COR-L47 (cell line): ENCODE measurements at places on chromosomes 7 and 10.

DNA sequence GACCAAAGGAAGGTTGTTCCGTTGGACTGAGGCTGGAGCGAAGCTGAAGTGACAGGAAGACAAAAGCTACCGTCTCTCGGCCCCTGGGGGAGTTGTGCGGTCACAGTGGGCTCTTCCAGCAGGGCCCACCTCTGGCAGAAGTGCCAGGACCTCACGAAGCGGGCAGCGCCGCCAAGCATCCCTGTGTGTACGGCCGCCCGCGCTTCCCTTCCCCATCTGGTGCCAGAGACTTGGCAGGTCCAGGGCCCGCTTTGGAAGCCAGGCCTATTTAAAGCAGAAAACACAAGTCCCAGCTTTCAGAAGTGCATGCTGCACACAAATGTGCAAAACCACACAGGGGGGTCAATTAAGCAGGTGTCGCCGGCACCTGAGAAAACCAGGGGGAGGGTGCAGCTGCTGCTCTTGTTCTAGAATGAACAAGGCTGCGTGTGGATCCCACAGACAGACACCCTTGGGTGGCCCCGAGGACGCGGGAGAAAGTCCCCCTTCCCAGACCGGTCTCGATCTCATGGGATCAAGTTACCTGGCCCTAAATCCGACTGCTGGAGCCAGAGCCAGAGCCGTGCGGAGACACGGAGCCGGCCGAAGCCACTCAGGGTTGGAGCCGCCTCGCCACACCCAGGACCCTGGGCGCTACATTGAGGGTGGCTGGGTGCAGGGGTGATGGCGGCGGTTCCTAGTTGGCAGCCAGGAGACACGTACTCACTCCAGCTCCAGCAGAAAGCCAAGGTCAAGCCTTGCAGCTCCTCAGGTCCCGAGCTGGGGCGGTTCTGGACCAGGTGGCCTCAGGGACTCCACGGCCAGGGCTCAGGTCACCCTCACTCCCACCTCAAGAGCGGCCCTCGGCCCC is 51.8 kb upstream of the PPP2R2D start:
- no peak for DNase-seq

- DNase-seq, result no peak
Measured at GRCh38 chr7:14582010-14582409, 320.5 kb downstream of the DGKB start.

- DNase-seq, result no peak
Measured at GRCh38 chr10:122543676-122544445, 16.7 kb upstream of the DMBT1 start.

DNA sequence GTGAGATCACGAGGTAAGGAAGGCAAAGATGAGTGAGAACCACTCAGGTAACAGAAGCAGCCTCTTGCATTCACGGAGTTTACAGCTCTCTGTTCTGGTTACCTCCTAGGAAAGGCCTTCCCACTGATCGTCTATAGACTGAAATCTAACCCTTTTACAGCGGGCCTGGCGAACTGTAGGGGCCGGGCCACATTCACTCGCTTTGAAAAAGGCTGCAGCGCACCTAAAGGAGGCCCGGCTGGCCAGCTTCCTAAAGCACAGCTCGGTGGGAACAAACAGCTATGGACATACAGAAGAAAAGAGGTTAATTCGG is 565 bp downstream of the ATP5MK start:
- no peak for DNase-seq

- DNase-seq, result no peak
Measured at GRCh38 chr10:4813496-4813895, 12.5 kb upstream of the AKR1E2 start.

- no peak for DNase-seq
Measured at GRCh38 chr10:86073199-86073977, 293.2 kb downstream of the GRID1 start.

GRCh38 chr7:111137296-111138192 is 46.6 kb downstream of the LRRN3 start:
- no peak for DNase-seq

DNA sequence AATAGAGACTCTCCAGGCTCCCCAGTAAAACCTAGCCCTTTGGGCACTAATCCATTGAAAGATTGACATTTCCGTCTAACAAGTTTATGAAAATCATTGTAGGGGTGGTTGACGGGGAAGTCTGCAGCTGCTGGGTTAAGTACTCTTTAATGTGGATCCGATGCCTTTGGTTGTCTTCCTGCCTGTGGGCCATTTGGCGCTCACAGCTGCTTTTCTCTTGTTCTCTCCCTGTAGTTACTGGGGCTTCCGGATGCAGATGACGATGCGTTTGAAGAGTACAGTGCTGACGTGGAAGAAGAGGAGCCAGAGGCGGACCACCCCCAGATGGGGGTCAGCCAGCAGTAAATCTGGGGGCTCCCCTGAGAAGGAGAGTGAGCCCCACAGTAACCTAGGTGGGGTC is 22.4 kb downstream of the MTURN start:
- DNase-seq, result no peak

- no peak for DNase-seq
Measured at GRCh38 chr7:49800031-49800430, 26.6 kb downstream of the VWC2 start.

DNA sequence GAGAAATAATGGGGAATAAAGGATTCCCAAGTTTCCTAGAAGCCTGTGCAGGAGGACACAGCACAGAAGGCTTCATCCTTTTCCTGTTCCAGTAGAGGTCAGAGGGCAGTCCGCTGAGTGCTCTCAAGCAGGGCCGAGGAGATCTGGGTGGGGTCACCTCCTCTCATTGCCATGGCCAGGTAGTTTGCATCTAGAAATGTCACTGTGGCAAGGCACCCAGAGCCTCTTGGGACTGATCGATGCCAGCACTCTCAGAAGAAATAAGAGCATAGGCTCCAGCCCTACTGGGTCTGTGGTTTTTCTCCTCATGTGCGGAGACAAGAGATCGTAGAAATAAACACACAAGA is 7.9 kb downstream of the NUB1 start:
- DNase-seq, result no peak

GRCh38 chr10:128712661-128713400 is 586.6 kb upstream of the MKI67 start:
- no peak for DNase-seq

GRCh38 chr7:24963218-24963617 is 16.8 kb downstream of the OSBPL3 start:
- no peak for DNase-seq

- DNase-seq, result no peak
Measured at GRCh38 chr10:113689057-113689456, 9.3 kb downstream of the CASP7 start.

DNA sequence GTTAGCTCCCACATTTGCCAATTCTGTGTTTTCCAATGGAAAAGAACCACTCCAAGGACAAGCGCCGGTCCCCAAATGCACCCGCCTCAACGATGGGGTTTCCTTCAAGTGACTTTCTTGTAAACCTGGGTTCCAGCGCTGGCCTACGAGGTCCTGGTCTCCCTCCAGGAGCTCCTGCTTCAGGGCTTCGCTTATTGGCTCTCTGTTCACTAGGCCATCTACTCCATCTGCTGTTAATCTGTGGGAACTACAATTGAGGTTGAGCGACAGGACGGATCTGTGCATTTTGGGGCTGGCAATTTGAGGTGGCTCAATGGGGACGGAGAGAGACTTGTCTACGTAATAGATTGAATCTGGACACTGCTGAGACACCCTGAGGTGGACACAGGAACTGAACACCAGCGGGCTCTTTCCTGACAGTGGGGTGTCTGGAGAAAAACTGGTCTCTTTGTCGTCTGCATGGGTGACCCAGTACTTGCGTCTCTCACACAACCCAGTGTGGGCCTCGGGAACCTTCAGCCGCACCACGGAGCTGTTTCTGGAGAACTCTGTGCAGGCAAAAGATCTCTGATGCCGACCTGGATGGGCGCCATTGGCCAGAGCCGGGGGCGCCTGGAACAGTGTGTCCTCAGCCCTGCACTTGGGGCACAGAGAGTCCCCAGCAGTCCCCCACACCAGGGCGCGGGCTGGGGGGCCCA is 115.9 kb upstream of the ADAM12 start:
- DNase-seq, result no peak

DNA sequence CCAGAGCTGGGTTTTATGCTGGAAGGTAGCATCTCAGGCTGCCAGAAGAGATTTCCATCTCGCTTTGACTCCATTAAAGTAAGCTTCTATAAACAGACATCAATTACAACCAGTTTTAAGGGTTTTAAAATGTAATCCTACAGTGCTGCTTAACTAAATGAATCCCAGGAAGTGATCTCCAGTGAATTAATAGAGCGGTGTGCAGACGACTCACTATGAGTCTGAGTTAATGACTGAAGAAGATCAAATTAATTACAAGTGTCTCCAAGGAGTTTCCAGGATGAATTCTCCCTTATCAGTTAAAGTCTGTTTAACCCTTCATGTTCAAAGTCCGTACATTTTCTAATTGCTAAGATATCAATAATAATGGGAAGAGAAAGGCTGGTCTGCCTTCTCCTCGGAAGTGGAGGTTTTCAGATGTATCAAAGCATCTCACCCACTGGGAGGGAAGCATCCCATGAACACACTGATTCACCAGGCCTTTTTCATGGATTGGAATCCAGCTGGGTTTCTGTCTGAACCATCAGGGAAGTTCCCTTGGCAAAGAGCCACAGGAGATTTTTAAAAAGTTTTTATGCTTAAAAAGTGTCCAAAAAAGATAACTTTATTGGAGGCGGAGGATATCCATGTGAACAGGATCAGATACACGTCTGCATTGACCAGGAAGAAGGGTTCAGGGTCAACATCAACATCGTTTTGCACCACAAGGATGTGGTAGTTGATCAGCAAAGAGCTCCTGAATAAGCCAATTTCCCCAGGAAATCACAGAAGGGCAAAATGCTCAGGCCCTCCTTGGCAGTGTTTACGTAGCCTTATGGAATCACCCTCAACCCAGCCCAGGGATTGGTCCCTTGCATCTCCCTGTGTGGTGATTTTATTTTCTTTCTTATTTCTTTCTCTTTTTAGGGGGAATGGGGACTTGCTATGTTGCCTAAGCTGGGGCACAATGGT is 288.2 kb downstream of the POU6F2 start:
- DNase-seq, result no peak

GRCh38 chr7:1692515-1693418 is 22.7 kb downstream of the ELFN1 start:
- no peak for DNase-seq

DNA sequence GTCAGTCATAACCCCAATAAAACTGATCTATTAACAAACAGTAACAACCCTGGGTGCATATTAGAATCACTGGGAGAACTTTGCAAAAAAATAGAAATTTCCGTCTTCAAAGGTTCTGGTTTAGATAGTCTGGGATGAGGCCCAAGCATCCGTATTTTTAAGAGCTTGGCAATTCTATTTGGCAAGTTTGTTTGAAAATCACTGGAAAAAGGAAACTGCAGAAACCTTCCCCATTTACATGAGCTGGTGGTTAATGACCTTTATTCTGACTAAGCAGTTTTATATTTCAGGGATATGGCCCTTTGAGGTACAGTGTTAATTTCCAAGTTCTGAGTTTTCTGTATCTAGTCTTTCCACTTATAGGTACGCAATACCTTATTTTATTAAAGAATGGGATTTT is 115.8 kb upstream of the PRR15 start:
- no peak for DNase-seq

DNA sequence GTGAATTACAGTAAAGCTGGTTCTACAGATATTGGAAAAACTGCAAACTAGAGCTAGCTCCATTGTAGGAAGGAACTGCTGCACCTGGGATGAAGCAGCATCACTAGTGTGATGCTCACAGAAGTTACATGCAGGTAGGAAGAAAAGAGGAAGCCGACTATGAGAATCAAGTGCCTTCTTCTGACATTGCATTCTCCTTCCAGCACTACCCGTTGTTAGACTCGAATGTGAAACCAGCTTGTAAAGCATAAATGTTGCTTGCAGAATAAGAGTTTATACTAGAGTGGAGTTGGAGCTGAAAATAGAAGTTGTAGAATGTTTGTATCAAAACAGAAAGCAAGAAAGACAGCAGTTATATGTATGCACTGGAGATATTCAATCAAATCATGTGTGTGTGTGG is 49.9 kb downstream of the TRIM24 start:
- DNase-seq, result no peak

DNA sequence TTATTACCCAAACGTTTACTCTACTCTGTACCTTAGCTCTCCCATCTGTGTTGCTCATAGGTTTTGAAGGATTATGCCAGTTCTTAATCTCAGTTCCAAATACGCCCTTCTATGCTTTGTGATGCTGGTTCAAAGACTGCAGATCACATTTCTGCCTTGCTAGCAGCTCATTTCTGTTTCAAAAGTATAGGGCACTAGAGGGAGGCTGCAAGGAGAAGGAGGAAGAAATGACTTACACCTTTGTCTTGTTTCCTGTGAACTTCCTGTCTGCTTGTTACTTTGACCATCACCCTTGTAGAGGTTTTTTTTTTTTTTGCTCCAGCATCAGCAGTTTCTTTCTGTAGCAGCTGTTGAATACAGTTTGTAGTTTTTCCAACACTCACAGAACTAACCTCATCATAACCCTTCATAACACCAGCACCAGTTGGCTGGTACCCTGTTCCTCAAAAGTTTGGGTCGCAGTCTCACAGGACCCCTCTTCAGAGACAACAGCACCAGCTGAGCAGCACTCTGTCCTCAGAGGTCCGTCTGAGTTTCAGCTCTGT is 16.5 kb downstream of the SLK start:
- no peak for DNase-seq

DNA sequence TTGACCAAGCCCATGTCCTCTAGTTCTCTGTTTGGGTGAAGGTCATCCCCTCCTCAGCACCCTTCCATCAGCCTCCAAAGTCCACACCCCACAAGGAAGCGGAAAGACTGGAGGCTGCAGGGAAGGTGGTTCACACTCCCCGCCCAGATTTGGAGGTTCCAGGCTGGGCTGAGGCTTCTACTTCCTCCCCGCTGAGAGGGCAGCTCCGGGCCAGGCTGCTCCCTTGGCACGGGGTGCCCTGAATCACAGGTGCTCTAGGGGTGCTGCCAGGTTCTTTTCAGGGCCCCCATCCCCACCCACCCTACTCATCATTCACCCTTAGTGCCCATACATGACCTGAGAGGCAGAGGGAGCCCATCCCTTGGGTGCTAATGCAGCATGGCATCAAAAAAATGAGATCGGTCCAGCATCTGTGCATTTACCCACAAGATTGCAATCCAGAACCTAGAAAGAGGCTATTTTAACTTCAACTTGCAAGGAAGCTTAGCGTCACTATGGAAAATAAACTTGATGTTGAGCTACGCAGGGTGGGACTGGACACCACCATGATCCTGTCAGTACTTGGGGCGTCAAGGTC is 47.3 kb upstream of the ZMIZ1 start:
- DNase-seq, result no peak

- DNase-seq, result no peak
Measured at GRCh38 chr7:133364959-133365690, 112.2 kb downstream of the EXOC4 start.

- no peak for DNase-seq
Measured at GRCh38 chr7:18295781-18296423, 199.6 kb upstream of the HDAC9 start.

DNA sequence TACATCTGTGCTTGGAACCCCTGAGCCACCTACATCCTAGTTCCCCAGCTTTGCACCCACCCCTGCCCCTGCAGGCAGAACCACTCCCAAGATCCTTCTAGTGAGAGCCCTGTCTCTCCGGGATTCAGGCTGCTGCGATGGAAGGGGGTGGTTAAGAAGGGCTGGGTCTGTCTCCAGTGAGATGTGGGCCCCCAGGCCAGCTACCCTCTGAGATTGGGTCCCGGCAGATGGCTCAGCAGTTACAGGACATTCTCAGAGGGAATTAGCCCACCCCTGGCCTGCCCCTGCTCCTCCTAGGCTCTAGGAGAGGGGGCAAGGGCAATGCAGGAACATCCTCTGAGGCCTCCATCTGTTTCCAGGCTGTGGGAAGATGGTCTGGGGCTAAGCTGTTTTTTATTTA is 27.7 kb downstream of the SLC29A3 start:
- DNase-seq, result no peak

- DNase-seq, result no peak
Measured at GRCh38 chr7:28705350-28705749, 252.8 kb downstream of the TRIL start.

- DNase-seq, result no peak
Measured at GRCh38 chr10:133251388-133252222, 13.9 kb downstream of the VENTX start.
